ENCODE measurements at places on chromosomes 3 and 15. TPM values are rescaled to one million over a fixed set of nuclear protein-coding genes. Genes with fewer than 3 reads are reported as not detected.

RBP2 gene
- total RNA-seq: not detected

DNA sequence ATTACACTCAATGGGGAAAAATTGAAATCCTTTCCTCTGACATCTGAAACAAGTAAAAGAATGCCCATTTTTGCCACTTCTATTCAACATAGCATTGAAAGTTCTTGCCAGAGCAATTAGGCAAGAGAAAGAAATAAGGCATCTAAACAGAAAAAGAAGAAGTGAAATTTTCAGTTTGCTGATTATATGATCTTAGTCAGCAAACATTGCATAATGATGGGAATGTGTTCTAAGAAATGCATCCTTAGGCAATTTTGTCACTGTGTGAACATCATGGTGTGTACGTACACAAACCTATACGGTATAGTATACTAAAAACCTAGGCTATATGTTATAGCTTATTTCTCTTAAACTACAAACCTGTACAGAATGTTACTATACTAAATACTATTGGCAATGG lies 278.0 kb downstream of the CGGBP1 start:
- no peaks in the 10 kb centered on the region for H3K36me3 ChIP-seq
- H3K27ac ChIP-seq: no peak overlapping the region
- H3K4me1 ChIP-seq: no peaks in the 10 kb centered on the region
- no peak for DNase-seq
- no peaks in the 10 kb centered on the region for H3K27me3 ChIP-seq

DNA sequence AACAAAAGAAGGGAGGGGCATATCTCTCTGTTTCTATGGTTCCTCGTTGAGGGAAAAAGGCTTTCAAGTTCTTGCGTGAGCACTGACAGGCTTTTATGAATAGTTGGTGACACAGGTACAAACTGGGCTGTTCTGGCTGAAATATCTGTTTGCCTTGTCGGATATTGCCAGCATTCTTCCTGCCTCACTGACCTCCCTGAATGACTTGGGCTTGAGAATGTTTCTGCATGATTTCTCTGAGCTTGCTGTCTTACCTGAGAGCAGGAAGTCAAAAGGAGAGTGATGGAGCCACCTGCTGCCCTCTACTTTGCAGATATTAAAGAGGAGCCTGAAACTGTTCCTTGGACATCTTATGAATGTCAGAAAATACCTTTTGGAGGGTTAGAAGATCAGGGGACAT lies 4.8 kb downstream of the GCNT3 start:
- DNase-seq: peak; percentile 13
- no peaks in the 10 kb centered on the region for H3K4me1 ChIP-seq
- no peaks in the 10 kb centered on the region for H3K36me3 ChIP-seq
- no peak overlapping the region for H3K4me3 ChIP-seq

- no peaks in the 10 kb centered on the region for H3K4me1 ChIP-seq
- peaks cover 17% of the 10 kb centered on the region for H3K36me3 ChIP-seq
- H3K4me3 ChIP-seq: no peak overlapping the region
- H3K27me3 ChIP-seq: no peaks in the 10 kb centered on the region
- no peak overlapping the region for H3K27ac ChIP-seq
- DNase-seq: no peak
Observed at GRCh38 chr15:73303636-73304035, 65.1 kb downstream of the HCN4 start.

DNA sequence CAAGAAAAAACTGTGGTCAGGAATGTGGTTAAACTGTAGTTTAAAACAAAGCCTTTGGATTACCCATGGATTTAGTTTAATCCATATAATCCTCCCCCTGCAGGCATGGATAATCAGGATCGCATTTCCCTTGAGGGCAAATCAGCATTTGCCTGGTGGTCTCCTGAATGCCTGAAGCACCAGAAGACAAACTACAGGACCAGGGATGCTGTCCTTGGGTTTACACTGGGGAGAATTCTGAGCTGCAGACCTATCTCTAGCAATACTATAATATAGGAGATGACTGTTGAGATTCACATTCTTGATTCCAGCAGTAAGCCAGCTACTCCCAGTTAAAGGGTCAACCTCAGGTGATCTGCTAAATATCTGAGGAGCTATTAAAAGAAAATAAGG lies 10.6 kb downstream of the PIK3CB start:
- peaks cover 11% of the 10 kb centered on the region for H3K4me1 ChIP-seq
- peak overlapping the region; percentile 85 for H3K27ac ChIP-seq
- H3K27me3 ChIP-seq: no peaks in the 10 kb centered on the region
- peak; percentile 50 for DNase-seq

- H3K27me3 ChIP-seq: peaks cover 6% of the 10 kb centered on the region
- DNase-seq: no peak
- H3K27ac ChIP-seq: no peak overlapping the region
- no peak overlapping the region for H3K4me3 ChIP-seq
- no peaks in the 10 kb centered on the region for H3K36me3 ChIP-seq
- peaks cover 30% of the 10 kb centered on the region for H3K4me1 ChIP-seq
Observed at GRCh38 chr3:126268866-126269265, 88.3 kb downstream of the KLF15 start.

GRCh38 chr3:23108451-23109057 lies 94.6 kb upstream of the UBE2E2 start:
- no peak overlapping the region for H3K4me3 ChIP-seq
- H3K36me3 ChIP-seq: no peaks in the 10 kb centered on the region
- no peak for DNase-seq
- H3K4me1 ChIP-seq: no peaks in the 10 kb centered on the region

LMAN1L gene
- total RNA-seq: not detected

DNA sequence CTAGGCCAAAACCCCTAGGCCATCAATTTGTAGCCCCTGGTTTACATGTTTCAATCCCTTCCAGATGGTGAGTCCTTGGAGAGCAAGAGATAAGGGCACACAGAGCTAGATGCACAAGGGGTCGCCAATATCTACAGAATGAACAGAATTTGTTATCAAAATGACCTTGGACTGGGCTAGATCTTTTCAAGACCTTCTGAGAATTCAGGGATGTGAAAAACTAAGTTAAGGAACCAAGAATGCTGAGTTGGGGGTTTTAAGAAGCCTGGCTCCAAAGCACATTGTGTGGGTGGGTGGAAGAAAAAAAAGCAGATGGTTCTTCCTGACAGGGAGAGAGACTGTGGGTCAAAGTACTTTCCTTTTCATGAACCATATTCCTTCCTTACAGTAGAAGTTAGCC lies 10.2 kb downstream of the CDCP1 start:
- H3K27me3 ChIP-seq: no peaks in the 10 kb centered on the region
- no peak overlapping the region for H3K27ac ChIP-seq
- DNase-seq: no peak
- H3K36me3 ChIP-seq: no peaks in the 10 kb centered on the region
- H3K4me3 ChIP-seq: no peak overlapping the region

GRCh38 chr3:110743984-110744383 lies 327.6 kb upstream of the NECTIN3 start:
- H3K4me3 ChIP-seq: no peak overlapping the region
- no peaks in the 10 kb centered on the region for H3K36me3 ChIP-seq
- no peak for DNase-seq

GRCh38 chr3:129435367-129435766 lies 4.4 kb downstream of the MBD4 start:
- peaks cover 9% of the 10 kb centered on the region for H3K4me1 ChIP-seq
- no peak overlapping the region for H3K27ac ChIP-seq
- H3K36me3 ChIP-seq: peaks cover 54% of the 10 kb centered on the region
- H3K4me3 ChIP-seq: no peak overlapping the region
- no peaks in the 10 kb centered on the region for H3K27me3 ChIP-seq
- no peak for DNase-seq

DNA sequence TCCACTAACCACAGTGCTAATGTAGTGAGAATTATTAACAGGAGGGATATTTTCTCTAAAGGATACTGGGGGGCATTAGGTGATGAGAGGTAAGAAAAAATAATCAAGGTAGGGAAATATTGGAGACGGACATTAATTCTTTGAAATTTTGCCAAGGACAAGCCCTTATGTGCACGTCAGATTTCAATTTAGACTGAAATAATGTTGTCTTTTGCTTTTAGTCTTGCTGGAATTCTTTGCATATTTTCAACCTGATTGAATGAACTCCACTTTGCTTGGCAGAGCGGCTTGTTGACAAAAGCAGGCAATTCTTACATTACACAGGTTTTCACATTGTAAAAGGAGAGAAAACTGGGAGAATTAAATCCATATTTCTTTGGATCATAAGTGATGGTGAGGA lies 25.0 kb upstream of the C3orf52 start:
- no peaks in the 10 kb centered on the region for H3K36me3 ChIP-seq
- no peak for DNase-seq
- no peaks in the 10 kb centered on the region for H3K27me3 ChIP-seq
- H3K27ac ChIP-seq: no peak overlapping the region
- no peak overlapping the region for H3K4me3 ChIP-seq

PROS1 gene
- total RNA-seq: 4.1 TPM

CCR3 gene
- not detected for total RNA-seq

IL5RA gene
- total RNA-seq: not detected

GRCh38 chr3:102980355-102980696 lies 545.5 kb downstream of the ZPLD1 start:
- no peak for DNase-seq
- H3K4me3 ChIP-seq: no peak overlapping the region
- H3K36me3 ChIP-seq: no peaks in the 10 kb centered on the region
- no peaks in the 10 kb centered on the region for H3K4me1 ChIP-seq
- H3K27me3 ChIP-seq: no peaks in the 10 kb centered on the region

DNA sequence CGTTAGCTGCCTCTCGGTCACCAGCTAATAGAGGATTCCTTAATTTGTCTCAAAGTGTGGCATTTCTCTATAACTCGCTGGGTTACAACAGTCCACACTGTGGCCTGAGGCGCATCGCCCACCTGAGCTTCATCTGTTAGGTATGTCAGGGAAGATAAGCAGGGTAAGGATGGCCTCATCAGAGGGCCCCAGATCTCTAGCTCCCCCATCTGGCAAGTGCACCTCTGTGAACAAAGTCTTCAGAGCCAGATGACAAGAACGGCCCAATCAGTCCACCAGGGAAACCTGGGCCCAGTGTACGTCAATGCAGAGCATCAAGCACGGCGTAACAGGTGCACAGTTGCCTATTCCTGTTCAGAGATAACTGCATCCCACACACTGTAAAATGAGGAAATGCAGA lies 23.2 kb downstream of the FRG2C start:
- no peaks in the 10 kb centered on the region for H3K4me1 ChIP-seq
- H3K4me3 ChIP-seq: no peak overlapping the region
- H3K36me3 ChIP-seq: no peaks in the 10 kb centered on the region
- H3K27ac ChIP-seq: no peak overlapping the region
- peak; percentile 52 for DNase-seq

SLCO2A1 gene
- total RNA-seq: 1.6 TPM

DNA sequence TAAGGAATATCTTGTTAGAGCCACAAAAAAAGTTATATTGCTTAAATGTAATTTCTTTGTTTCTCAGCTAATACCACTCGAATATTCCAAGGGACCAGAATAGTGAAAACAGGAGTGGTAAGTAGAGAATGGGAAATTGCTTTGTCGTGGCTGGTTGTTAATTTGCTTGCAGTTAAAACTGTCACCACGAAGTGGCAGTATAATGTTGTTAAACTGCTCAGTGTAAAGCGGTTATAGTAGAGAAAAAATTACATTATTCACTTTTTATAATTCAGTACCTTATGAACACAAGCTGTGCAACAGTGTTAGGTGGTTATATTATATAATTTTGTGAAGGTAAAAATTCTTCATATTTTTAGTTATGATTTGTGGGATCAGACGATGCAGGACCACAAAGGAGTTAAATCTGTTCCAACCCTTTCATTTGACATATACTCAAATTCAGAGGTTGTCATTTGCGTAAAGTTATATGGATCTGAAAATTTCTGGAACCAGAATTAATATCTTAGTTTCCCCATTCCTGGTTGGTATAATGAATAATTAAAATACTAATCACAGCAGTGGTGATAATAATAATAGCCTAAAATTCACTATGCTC lies 171.8 kb downstream of the FEZF2 start:
- no peaks in the 10 kb centered on the region for H3K27me3 ChIP-seq
- H3K4me1 ChIP-seq: no peaks in the 10 kb centered on the region
- no peak overlapping the region for H3K27ac ChIP-seq
- peak; percentile 76 for DNase-seq

- H3K36me3 ChIP-seq: no peaks in the 10 kb centered on the region
- H3K4me3 ChIP-seq: no peak overlapping the region
- no peak for DNase-seq
- peaks cover 2% of the 10 kb centered on the region for H3K4me1 ChIP-seq
- H3K27me3 ChIP-seq: peaks cover 15% of the 10 kb centered on the region
Observed at GRCh38 chr3:127133971-127134370, 59.0 kb upstream of the PRR23E start.

DNA sequence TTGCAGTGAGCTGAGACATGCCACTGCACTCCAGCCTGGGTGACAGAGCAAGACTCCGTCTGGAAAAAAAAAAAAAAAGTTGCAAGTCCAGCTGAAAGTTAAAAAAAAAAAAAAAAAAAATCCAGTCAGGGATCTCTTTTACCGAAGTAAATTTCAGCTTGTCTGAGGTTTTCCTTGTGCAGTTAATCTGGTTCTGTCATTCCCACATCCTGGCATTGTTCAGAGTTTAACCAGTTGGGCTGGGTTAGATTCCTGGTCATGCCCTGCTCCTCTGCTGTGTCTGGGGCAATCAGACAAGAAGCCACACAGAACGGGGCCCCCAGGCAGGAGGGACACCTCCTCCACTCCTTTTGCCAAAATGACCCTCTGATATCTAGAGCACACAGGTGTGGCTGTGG lies 84.1 kb upstream of the KLHL25 start:
- no peak for DNase-seq
- no peak overlapping the region for H3K4me3 ChIP-seq
- H3K36me3 ChIP-seq: no peaks in the 10 kb centered on the region
- H3K27me3 ChIP-seq: no peaks in the 10 kb centered on the region
- H3K4me1 ChIP-seq: no peaks in the 10 kb centered on the region
- no peak overlapping the region for H3K27ac ChIP-seq

All from GM23338 (cell line).